ENCODE measurements at places on chromosomes 7 and 10.

DNA sequence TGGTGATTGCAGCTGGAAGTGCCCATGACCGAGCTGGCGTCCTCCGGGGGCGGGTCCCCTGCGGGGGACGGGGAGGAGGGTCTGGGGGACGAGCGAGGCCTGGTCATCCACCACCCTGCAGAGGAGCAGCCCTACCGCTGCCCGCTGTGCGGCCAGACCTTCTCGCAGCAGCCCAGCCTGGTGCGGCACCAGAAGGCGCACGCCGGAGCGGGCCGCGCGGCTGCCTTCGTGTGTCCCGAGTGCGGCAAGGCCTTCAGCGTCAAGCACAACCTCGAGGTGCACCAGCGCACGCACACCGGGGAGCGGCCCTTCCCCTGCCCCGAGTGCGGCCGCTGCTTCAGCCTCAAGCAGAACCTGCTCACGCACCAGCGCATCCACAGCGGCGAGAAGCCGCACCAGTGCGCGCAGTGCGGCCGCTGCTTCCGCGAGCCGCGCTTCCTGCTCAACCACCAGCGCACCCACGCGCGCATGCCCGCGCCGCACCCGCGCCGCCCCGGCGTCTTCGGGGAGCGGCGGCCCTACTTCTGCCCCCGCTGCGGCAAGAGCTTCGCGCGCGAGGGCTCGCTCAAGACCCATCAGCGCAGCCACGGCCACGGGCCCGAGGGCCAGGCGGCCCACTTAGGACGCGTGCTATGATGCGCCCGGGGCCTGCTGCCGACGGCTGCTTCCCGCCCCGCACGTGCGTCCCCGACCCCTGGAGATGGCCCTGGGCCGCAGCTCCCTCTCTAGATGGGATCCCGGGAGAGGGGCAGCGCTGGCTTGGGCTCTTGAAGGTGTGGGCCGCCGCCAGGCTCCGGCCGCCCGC lies 28.7 kb downstream of the ZNF775 start:
- DNase-seq, result no peak

DNA sequence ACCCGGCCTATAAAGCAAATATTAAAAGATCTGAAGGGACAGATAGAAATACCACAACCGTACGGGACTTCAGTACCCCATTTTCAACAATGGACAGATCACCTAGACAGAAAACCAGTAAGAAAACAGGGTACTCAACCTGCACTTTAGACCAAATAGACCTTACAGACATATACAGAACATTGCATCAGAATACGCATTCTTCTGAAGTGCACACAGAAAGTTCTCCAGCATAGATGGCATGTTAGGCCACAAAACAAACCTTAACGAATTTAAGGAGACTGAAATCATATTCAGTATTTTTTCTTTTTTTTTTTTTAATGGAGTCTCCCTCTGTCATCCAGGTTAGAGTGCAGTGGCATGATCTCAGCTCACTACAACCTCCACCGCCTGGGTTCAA lies 151.5 kb downstream of the TNS3 start:
- no peak for DNase-seq

DNA sequence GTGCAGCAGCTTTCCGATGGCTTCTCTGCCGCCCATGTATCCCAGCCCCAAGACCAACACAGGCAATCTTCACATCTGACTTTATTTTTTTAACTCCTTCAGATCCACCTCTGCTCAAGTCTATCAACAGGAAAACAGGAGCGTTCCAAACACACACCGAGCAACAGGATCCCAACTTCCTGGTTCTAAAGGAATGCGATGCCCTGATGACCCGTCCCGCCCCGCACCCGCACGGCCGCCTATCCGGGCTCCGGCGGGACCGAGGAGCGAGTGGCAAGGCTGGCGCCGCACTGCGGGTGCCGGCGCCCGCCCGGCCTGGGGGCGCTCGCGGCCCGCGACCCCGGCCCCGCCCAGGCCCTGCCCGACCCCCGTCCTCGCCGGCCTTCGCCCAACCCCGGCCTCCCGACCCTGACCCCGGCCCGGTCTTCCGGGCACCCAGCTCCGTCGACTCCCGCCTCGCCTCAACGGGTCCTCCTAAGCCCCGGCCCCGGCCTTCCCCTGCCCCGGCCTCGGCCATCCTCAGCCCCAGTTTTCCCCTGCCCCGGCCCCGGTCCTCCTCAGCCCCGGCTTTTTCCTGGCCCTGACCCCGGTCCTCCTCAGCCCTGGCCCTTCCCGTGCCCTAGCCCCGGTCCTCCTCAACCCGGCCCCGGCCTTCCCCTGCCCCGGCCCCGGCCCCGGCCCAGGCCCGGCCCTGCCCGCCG lies 730 bp downstream of the LARP4B start:
- peak; percentile 25 for DNase-seq

DNA sequence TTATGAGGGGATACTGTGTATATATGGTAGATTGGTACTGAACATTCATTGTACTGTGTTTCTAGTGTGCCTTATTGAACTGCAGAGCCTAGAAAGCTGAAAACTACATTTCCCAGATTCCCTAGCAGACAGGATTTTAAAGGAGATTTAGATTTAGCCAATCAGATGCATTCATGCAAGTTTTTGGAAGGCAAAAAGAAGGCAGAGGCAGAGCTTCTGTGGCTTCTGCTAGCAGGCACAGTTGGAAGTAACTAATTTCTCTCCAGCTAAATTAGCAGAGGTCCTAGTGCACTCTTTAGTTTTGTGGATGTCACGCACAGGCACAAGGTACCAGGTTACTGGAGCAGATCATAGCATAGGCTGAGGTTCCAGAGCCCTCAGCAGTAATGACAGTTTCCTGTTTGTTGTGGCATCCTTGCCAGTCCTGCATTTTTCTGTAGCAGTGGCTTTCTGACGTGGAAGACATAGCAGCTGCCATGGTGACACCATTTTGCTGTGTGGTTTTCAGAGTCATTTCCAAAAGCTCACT lies 83.7 kb upstream of the CCDC71L start:
- DNase-seq, result no peak

DNA sequence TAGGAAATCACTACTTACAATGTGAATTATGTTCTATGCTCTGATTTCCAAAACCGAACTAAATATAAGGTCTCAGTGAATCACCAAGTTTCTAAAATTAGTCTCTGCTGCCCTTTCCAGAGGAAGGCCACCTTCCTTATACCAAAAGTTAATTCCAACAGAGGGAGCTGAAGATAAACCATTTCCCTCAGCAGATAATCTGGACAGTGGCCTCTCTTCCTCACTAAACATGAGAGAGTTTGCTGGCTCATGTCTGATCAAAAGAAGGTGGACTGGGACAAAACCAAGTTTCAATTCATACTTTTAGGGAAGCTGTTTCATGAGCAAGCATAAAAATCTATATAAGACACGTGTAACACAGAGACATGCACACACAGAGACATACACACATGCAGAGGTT lies 6.4 kb downstream of the FEZF1 start:
- DNase-seq, result peak; percentile 46

- no peak for DNase-seq
Measured at GRCh38 chr7:25391961-25392587, 163.8 kb upstream of the NPVF start.

DNA sequence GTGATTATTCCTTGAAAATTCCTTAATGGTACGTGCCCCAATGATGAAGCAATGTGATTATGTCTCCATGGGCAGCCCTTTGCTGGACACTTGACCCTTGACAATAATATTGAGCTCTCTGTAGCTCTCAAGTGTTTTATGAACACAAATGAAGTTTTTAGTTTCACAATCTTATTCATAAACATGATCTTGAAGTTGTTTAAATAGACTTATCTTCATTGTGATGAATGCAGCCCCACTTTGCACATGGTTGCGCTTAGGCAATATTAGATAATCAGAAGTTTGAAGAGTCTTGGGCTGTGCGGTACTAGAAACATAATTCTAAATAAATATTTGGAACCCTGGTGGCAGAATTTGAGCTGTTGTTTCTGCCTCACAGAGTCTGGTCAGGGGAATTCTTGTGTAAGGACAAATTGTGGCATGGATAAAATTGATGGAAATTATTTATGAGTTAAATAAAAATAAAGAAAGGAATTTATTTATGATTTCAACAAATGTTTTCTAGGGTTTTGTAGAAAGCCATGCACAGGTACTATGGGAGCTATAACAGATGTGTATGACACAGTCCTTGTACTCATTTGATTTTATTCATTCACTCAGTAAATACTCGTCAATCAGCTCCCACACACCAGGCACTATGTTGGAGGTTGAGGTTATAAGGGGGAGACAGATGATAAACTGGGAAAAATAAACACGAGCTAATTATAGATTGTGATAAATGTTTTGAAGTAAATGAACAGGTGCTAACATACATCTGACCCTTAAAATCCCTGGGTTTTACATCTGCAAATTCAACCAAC lies 217.9 kb downstream of the GALNT17 start:
- no peak for DNase-seq

DNA sequence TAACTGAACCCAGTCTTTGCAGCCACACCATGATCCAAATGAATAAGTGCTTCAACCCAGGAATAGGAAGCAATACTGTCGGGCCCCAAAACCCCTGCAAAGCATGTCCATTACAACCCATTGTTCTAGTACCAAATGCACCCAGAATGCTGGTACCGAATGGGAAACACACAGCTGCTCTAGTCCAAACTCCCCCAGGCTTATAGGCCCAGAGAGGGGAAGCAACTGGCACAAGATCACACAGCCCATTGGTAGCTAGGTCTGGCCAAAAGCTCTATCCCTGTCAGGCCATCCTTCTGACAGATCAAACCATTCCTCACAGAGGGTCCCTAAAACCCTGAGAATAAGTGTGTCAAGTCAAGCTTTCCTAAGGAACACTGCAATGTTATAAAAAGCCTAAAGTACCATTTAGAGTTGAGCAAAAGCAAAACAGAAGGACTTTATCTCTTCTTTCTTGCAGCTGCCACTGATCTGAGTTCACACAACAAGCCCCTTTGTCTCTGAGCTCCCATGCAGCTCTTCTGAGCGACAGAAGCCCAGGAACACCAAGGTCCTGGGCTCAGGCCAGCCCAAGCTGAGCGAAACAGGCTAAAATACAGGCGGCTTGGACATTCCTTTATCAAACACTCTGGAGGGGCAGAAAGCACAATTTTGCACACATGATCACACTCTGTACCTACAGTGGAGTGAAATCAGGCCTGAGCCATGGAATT lies 116.7 kb downstream of the SGMS1 start:
- DNase-seq, result no peak

Measured in NCI-H82 (cell line).